ENCODE measurements at places on chromosomes 5 and 9.

- no peak for DNase-seq
Measured at GRCh38 chr5:78541086-78541654, 107.4 kb downstream of the LHFPL2 start.

GRCh38 chr5:66410122-66410521, 186.1 kb upstream of the MAST4 start:
- DNase-seq, result no peak

DNA sequence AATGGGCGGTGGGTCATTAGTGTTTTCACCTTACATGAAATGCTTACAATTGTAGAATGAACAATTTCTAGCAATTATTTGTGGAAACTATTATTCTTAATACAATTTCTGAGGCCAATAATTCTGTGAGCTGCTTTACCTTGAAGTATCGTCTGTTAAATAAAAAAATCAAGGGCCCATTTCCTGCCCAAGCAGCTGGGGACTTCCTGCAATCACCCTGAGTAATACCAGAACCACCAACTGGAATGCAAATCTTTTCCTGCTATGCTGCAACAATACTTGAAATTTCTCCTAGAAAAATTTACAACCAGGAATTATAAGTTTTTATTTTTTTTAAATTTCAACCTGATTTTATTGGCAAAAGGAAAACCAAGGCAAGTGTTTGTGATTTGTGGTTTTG, 52.6 kb downstream of the ADAMTS16 start:
- DNase-seq, result no peak

DNA sequence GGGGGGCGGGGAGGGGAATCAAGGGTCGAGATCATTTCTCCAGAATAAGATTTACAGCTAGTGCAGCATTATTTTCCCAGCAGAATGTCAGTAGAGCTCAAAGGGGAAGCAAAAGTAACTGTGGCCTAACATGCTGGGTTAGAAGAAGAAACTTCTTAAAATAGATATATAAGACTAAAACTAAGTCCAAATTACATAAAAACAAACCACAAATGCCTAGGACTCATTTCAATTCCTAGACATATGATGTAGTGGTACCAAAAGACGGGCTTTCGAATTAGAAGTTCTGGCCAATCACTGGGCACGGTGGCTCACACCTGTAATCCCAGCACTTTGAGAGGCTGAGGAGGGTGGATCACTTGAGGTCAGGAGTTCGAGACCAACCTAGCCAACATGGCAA, 20.8 kb upstream of the MELK start:
- no peak for DNase-seq

GRCh38 chr5:77569409-77569808, 69.1 kb downstream of the OTP start:
- DNase-seq, result no peak

GRCh38 chr9:36284226-36284625, 26.0 kb upstream of the GNE start:
- DNase-seq, result no peak

DNA sequence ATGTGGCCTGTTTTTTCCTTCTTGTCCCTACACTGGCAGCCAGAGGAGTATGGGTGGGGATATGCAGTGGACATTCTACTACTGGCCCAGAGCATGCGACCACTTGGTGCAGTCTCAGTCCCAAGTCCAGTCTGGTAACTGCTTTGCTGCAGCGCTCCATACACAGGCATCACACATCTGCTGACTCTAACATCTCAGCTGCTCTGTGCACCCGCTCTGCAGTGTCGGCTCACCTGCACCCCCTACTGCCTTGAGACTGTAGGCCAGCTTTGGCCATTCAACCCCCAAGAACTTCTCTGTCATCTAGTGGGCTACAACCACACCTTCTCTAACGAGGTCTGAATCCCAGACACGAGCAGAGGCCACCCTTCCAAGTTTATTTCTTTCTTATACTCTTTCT, 46.4 kb upstream of the SLCO6A1 start:
- no peak for DNase-seq

GRCh38 chr9:121974421-121974820, 118.7 kb downstream of the TTLL11 start:
- no peak for DNase-seq

Measured in renal pelvis (tissue), 12 donors.